ENCODE measurements at places on chromosomes 13 and 19.

DNA sequence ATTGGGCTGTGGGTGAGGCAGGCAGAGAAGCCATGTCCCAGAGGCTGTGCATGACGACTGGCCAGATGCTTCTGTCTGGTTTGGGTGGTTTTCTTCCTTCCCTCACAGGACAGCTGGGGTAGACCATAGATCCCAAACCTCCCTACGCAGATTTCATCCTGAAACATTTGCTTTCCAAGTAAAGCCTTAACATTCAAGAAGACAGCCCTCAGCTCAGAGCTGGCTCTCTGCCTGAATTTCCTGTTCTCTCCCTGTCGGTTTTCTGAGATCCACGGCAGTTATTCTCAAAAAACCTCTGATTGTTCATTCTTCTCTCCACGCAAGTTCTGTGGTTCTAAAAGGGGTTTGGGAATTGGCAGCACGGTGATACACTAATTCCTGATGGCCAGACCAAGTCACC, 25.3 kb downstream of the UQCRFS1 start:
- no peak for DNase-seq

GRCh38 chr19:18049385-18049784, 37.3 kb downstream of the IL12RB1 start:
- no peak for DNase-seq

DNA sequence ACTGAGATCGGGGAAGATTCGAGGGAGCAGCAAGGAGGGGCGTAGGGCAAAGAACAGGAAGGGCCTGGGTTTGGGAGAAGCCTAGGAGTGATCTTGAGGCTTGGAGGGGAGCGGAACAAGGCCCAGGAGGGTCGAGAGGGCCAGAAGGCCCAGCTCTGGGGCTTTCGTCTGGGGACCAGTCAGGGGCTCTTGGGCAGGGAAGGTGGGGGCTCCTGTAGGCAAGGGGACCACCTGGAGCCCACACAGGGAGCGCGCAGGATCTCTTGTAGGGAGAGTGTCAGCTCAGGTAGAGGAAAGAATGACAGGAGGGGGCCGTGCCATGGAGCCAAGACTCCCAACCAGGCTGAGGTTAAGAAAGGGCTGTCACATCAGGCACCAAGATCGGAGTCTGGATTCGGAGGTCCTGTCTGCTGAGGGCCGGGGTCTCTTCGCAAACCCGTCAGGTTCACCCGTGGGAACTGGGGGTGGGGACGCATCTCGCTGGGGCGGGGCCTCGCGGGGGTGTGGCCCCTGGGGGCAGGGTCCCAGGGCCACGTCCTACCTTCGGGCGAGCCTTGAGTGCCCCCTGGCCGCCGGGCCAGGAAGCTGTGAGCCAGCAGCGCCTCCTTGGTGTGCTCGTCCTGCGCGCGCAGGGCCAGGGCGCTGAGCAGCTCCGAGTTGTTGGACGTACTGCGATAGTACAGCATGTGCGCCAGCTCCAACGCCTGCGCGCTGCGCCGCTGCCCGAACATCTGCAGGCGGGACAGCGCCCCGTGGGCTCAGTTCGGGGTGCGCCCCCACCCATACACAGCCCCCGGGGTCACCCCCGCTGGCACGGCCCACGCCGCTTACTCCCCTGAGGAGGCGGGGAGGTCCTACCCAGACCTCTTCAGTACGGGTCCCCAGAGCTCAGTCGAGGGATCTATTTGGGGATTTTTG, 8.4 kb downstream of the EMP3 start:
- peak; percentile 66 for DNase-seq

DNA sequence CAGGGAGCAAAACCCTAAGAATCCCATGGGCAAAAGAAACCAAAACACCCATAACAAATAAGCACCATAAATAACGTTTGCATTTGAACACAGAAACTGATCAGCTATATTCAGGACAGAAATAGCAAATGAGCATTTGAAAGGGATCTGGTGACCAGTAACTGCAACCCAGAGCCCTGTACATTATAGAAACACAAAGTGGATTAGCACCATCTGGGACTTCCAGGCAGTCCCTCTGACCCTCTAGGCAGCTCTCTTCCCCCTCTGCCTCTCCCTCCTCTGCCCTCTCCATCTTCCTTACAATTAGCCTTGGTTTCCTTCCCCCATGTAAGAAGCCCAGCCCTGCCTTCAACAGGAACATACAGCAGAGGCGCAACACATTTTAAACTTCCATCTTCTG, 215.0 kb downstream of the DCLK1 start:
- DNase-seq: no peak

- DNase-seq: no peak
Measured at GRCh38 chr19:46189971-46190888, 39.3 kb upstream of the IGFL1 start.

DNA sequence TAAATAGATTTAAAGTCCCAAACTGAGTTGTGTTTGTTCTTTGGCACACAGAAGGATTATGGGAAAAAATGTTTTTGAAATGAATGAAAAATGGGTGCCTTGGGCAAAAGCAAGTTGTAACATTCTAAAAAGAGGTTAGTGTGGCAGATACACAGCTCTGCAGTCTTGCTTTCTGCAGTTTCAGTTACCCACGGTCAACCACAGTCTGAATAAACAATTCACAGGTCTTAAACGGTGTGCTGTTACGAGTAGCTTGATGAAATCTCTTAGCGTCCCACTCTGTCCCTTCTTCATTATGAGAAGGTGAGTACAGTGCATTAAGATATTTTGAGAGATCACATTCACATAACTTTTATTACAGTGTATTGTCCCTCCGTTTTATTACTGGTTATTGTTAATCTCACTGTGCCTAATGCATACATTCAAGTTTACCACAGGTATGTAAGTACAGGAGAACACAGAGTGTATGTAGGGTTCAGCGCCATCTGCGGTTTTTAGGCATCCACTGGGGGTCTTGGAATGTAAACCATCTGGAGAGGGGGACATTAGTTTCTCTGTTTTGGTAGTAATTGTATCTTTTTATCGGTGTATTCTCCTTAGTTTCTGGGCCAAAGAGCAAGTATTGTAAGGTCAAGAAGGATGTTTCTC, 8.1 kb downstream of the FARP1 start:
- no peak for DNase-seq

DNA sequence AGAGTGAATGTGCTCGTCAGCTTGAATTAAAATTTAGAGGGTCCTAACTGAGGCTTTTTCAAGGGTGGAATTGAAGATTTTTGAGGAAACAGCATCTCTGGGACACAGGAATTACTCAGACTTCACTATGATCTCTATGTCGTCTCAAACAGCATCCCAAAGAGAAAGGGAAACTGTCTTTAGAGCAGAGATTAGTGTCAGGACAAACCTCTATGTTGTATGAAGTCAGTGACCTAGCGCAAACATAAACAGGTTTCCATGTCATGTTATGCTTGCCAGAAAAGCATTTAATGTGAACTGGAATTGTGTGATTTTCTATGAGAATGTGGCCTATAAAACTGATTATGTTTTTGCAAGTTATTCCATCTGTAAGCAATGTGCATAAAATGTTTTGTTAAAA, 573.7 kb downstream of the GPC6 start:
- no peak for DNase-seq

DNA sequence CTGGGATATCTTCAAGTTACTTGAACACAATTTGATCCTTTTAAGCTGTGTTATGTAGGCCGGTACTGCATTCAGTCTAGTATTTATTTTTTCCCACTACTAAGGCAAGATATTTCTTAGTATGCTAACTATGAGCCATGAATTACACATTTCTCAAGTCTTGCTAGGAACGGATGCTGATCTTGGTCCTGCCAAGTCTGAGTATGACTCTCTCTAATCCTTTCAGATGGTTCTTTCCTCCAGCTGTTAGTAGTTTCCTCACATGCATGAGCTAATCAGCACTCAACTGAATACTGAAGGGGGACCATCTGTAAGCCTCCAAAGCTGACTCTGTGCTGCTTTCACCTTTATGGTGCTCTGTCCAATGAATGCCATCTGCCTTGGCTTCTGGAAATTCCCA, 460.3 kb downstream of the KCTD12 start:
- no peak for DNase-seq

- no peak for DNase-seq
Measured at GRCh38 chr13:85799097-85799582, at the start of gene SLITRK6. Gene SLITRK6 (minus strand): TSS chr13:85799419. CDS start chr13:85796508, 2,911 bp downstream.

GRCh38 chr19:18796239-18796638, 5.1 kb upstream of the COMP start:
- DNase-seq: no peak

DNA sequence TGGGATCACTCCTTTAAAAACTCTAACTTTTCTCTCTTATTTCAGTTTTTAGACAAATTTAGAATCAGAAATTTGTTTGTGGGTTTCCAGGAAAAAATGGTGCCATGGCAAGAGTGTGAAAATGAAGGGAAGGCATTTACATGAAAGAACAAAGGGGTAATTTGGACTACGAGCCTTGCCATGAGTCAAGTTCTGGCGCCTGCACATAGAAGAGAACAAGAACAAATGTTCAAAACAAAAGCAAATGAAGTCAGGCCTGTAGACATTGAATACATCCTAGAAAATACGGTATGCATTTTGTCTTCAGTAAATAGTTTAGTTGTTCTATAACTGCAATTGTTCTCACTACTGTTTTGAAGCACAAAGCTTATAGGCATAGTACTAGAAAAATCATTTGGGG, 1390.5 kb downstream of the EFNB2 start:
- DNase-seq: no peak

GRCh38 chr13:30021611-30022010, 171.2 kb upstream of the UBL3 start:
- DNase-seq: no peak

DNA sequence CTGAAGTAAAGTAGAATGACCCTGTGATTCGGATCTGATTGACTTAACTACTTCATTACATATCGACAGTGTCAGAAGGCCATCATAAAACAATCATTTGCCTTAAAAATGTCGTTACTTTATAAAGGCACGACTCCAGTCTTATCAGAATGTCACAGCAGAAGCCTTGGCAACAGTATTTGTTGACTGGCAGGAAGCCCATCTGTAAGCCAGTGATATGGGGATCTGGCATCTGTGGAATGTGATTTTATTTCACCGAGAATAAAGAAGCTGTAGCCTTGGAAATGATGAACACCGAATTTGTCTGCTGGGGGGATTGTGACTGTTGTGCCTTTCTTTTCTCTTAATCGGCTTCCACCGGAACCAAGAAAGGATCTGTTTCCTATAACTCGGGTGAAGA, 362.5 kb downstream of the TDRD3 start:
- DNase-seq: no peak

- DNase-seq: no peak
Measured at GRCh38 chr19:14371301-14371821, 9.9 kb upstream of the ADGRE5 start.

- DNase-seq: no peak
Measured at GRCh38 chr19:14019100-14019499, 8.8 kb upstream of the RLN3 start.

DNA sequence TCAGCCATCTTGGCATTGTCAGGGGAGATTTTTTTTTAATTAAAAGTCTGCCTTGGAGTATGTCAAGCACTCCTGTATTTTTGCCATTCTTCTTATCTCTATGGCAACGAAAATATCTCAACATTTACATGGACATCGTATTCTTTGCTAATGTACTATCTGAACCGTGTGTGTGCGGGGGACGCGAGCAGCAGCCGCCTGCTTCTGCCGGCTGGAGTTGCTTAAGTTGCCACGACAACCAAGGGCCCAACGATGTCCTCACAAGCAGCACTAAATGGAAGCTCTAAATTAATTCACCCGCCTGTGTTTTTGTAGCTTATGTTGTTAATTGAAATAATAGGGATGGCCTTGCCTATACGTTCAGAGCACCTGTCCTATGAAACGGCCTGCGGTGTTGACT, 309.5 kb downstream of the TEX29 start:
- DNase-seq: no peak

- DNase-seq: no peak
Measured at GRCh38 chr13:24894972-24895300, 131.0 kb downstream of the RNF17 start.

DNA sequence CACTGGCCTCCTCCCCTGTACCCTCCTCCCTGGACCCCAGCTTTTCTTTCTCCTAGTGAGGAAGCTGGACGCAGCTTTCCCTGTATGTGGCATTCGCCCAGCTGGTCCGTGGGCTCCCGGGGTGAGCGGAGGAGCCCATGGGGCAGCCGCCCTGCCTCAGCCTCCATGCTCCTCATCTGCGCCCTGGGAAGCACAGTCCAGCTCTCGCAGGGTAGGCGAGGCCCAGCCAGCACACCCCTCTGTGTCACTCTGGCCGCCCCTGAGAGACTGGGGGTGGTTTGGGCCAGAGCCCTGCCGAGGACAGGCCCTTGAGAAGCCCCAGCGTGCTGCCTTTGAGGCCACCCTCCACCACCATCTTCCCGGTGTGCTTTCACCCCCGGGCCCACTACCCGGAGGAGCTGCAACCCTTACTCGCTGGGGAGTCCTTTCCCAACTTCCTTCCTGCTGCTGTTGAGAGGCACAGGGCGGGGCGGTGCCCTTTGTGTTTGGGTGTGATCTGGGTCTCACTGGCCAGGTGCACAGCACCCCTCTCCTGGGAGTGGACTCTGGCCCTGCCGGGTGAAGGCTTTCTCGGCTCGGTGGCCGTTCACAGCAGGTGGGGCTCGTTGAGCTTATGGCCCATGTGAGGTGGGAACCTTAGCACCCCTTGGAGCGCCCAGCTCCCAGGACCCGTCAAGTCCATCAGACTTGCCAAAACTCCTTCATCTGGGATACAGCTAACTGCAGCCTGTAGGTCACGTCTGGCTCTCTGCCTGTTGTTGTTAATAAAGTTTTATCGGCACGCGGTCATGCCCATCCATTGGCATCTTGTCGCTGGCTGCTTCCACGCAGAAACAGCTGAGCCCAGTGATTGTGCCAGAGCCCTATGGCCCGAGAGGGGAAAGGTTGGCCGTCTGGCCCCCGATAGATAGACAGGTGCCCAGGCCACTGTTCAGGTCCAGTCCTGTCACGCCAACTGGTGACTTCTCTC, 3.2 kb downstream of the NCLN start:
- no peak for DNase-seq

DNA sequence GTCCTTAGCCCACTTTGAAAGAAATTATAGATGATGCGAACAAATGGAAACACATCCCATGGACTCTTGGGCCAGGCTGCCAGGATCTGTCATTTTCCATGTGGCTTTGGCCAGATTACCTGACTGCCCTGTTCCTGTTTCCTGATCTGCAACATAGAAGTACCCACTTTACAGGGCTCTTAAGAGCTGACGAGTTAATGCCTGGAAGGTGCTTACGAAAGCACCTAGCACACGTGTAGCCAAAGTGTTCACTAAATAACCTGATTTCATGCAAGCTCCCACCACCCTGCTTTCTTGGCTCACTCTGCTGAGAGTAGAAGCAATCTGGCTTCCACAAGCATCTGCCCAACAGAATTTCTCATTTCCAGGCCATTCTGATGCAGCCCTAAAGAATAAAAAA, 575.2 kb downstream of the MYO16 start:
- DNase-seq: no peak

DNA sequence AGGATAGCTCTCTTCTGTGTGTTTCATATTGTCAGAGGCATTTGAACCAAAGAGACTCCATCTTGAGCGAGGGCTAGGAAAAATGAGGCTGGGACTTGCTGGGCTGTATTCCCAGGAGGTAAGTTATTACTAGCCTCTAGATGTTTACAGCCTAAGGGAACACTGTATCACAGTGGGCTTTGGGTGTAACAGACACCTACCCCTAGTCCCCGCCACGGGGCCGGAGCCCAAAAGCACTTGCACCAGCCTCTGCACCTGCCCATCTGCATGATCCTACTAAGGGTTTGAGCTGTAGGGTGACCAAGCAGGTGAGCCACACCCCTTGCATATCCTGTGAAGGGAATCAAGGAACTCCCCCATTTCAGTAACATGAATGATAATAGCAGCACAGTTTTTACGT, 1972.2 kb downstream of the OLFM4 start:
- no peak for DNase-seq

Data from neural crest cell (in vitro differentiated cells).